ENCODE measurements at places on chromosomes 3 and 15.

DNA sequence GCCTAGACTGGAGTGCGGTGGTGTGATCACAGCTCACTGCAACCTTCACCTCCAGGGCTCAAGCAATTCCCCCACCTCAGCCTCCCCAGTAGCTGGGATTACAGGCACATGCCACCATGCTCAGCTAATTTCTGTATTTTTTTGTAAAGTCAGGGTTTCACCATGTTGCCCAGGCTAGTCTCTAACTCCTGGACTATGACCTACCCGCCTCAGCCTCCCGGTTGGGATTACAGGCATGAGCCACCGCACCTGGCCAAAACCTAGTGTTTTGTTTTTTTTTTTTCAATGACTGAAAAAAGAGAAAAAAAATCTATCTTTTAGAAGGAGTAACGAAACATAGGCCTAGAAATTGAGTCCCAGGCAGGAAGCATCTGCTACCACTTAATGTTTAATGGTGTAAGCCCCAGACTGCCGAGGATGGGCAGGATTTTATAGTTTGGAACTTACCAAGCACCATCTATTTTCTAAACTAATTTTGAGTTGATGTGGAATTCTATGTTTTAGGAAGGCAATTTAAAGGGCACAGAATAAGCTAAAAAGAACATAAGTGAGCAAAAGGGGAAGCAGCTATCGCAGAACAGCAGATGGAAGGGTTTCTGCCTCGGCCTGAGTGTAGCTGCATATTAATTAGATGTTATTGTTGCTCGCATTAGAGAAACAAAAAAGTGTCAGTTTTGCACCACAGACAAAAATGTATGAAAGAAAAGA lies 24.2 kb upstream of the CA12 start:
- no peak for DNase-seq

DNA sequence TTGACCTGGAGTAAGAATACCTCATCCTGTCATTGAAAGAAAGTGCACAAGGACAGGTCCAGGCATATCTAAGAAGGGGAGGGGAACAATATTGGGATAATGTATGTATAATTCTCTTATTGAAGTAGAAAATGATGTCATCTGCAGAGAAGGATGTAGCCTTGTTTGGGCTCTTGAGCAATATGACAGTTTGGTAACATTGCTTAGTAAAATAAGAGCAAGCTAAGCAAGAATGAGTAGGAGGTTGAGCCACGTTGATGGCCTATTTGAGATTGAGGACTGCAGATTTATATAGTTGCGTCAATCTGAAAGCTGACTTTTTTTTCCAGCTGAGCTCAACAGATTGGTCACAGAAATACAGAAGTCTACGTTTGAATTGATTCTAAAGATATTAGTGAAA lies 145.2 kb downstream of the FILIP1L start:
- DNase-seq: no peak

DNA sequence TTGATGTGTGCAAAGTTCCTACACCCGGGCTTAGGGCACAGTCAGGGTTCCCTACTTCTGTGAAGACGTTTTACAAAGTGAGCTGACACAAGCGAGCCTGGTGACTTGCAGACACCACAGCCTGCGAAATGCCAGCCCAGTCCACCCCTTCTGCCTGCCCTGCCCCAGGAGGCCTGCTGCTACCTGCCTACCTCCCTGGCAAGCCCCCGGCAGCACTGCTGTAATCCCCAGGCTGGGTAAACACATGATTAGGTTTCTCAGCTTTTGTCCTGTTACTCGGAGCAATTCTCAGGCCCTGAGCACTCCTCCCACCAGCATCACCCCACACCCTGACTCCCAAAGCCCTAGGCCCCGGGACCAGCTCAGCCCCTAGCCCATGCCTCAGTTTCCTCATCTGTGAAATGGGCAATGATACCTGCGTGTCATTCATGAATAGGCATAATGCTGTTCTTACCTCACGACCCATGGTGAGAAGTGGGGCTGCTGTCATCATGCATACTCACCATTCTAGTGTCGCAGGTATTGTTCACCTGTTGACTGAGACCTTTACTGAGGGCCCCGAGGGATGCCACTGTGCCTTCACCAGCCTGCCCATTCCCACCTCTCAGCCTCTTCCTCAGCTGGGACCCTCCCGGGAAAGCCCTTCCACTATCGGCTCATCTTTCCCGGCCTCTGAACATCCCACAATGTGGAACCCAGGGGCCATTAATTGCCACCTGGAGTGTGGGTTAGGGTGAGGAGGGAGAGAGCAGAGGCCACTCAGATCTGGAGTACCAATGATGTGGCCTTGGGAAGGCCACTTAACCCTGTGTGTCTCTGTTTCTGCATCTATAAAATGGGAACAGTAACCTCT lies 31.5 kb upstream of the SLC6A6 start:
- no peak for DNase-seq

GRCh38 chr15:42348083-42348482 lies 11.2 kb upstream of the CAPN3 start:
- DNase-seq: no peak

DNA sequence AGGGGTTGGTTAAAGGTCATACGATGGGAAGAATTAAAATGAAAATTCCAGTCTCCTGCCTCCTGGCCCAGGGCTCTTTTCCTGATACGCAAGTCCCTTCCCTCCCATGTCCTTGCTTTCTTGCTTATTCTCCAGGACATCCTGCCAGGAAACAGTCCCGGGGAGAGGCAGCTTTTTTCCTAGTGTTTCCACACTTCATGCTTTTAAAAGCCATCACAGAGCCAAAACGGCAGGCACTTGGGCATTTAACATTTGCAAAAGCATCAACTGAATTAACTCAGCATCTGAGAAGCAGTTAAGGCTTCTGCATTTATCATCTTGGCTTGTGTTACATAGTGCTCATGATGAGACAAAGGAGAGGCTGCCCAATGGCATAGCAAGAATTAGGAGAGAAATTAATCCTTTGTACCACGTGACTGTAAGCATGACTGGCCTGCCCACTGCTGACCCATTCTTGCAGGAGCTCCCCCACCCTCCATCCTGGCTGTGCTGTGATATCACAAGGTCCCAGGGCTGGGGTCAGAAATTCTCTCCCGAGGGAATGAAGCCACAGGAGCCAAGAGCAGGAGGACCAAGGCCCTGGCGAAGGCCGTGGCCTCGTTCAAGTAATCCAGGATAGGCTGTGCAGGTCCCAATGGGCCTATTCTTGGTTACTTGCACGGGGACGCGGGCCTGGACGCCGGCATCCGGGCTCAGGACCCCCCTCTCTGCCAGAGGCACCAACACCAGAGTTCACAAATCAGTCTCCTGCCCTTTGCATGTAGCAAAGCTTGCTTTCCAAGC lies 21.6 kb upstream of the VILL start:
- DNase-seq: no peak

All from breast epithelium (tissue), 4 donors.